ENCODE measurements at places on chromosomes 3 and 15.

DNA sequence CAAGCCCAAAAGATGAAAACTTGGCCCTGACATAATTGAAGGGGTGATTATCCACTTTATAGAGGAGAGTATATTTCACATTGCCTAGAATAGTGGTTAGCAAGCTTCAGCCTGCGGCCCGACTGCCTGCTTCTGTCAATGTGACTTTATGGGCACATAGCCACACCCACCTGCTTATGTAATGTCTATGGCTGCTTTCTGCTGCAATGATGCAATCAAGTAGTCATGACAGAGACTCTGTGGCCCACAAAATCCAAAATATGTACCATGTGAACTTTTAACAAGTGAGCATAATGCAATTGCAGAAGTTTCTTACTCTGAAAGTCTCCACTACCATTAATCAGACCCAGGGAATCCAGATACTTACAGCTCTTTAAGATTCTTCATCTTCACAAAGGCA, 103.1 kb downstream of the LRIG1 start:
- DNase-seq, result no peak

- no peak for DNase-seq
Measured at GRCh38 chr3:78351334-78351733, 1311.4 kb downstream of the ROBO2 start.

- no peak for DNase-seq
Measured at GRCh38 chr15:29480949-29481348, 211.3 kb upstream of the NSMCE3 start.

DNA sequence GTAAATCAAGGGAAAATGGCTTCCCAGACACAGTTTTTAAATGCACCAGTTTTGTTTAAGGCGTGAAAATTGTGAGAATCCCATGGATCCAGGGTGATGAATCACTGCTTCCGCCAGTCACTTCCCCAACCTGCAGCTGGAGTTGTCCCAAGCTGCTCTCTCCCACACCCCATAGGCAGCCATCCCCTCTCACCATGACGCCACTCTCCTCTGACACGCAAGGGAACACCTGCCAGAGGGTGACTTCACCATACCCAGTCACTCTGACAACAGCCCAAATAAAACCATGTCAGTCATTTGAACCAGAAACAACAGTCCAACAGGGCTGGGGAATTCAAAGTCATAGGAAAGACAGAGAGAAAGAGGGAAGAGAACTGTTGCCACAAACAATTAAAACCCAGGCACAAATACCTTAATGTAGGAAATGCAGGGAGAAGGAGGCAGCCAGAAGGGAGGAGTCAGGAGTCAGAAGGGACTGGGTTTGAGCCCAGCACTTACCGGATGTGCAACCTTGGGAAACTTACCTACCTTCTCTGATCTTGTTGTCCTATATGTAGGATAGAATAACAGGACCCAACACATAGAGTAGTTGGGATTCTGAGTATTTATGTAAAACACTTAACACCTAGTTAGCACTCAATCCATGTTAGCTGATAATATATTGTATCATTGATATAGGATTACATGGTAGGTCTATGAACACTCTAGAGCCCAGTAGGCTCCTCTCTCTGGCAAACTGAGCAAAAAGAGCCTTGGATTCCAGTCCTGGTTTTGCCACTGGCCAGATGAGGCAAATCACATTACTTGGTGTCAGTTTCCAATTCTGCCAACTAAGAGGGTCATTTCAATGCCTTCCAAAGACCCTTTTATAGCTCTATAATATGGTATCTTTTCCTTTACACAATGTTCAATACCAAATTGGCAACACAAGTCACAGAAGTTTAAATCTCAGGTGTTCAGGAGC, 326.3 kb upstream of the ICE2 start:
- DNase-seq, result no peak

DNA sequence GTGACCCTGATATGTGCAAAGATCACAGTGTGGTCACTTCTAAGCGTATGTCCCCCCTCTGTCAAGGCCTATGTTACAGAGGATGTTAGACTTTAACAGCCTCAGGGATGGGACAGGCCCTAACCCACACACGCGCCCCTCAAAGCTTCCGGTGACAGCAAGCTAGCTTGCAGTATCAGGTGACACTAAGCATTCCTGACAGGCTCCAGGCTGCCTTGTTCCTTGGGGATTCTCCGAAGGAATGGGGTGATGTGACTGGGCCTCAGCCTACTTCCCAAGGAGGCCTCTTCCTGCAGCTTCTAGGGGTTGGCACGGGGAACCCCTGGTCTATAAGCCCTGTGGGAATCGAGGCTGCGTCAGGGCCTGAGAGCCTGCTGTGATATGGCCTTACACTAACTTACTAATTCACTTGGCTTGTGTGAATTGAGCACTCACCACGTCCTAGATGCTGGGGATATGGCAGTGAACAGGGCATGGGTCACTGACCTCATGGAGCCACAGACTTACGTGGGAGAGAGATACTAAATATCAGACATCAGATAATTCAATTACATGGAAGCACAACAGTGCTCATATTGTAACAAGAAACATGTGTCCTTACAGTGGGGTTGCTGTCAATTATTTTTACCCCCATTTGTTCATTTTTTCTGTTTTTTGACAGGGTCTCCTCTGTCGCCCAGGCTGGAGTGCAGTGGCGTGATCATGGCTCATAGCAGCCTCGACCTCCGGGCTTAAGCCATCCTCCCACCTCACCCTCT, 11.4 kb upstream of the SPTBN5 start:
- no peak for DNase-seq

- no peak for DNase-seq
Measured at GRCh38 chr15:40340740-40341400, at the start of gene CCDC9B. TSS of gene CCDC9B (minus strand) at chr15:40340939. CDS start at chr15:40340819, 120 bp downstream.

DNA sequence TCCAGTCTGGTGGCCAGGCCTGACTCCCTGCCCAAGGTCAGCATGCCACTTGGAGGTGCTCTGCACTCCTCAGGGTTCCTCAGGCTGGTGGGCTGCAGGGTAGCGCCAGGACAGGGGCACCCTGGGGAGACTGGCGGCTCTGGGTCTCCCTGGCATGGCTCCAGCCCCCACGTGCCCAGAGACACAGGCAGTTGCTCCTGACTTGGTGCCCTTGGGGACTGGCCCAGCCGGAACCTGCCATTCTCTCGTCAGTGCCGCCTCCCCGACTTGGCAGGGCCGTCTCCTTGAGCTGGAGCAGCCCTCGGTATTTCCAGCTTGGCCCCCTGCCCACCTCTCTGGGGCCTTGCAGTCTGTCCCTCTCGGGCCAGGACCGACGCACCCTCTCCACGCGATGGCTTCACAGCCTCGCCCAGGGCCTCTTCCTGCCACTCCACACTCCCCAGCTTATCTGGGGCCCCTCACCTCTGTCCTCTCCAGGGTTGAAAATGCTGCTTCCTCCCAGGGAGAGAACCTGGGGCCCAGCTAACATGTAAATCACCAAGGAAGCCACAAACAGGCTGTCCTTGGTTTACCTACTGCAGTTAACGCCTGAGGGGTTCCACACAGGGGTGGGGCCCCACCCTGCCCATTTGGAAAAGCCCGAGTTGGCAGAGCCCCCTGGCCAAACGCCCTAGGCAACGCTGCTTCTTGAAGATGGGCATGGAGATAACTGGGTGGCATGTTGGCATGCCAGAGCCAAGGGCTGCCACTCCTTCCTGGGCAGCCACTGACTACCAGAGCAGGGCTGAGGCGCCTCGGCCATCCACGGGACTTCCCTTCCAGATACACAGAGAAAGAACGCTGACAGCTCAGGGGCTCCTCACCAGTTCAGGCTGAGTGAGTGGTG, 61.4 kb downstream of the SMAD6 start:
- DNase-seq, result no peak

- no peak for DNase-seq
Measured at GRCh38 chr3:190810957-190811356, 51.5 kb downstream of the GMNC start.

- peak; percentile 44 for DNase-seq
Measured at GRCh38 chr3:16509721-16510619, 3.5 kb downstream of the RFTN1 start.

DNA sequence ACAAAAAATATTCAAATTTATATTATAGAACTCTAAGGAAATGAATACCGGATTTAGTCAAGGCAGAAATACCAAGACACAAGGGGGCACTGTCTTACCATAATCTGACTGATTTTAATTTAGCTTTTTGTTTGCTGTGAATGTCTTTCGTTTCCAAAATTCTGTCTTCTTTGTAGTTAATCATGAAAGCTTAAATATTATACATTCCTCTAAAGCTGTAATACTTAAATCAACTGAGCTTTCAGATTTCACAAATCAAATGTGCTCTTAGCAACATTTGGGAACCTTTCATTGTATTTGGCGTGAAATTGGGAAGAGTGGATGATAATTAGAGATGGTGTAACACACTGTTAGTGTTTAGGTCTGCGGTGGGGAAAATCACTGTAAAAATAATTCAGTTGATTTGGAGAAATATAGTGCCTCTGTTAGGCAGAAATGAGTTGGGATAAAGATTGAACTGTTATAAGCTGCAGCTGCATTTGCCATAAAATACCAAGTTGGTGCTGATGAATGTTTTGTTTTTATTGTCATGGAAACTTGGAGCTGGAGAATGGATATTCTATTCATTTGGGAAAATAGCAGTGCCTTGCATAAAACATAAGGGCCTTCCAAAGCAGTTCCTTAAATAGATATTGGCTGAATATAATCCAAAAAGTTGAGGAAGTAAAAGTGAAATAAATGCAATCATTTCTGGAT, 228.2 kb downstream of the TCF12 start:
- DNase-seq, result peak; percentile 40

DNA sequence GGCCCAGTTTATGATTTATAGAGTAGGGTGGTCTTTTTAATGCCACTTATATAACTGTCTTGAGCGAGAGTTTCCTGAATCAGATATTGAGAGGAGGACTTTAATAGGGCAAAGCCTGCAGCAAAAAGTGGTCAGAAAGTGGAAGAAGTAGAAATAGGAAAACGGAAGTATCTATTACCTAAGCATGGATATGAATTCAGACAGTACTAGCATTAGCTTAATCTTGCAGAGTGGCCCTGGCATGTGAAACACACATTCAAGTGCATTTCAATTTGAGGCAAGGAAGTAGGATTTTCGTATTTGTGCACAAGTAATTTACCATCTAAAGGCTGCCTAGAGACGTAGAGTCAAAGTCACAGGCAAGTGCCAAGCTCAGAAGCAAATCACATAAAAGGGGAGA, 622.3 kb downstream of the DIPK2A start:
- no peak for DNase-seq

DNA sequence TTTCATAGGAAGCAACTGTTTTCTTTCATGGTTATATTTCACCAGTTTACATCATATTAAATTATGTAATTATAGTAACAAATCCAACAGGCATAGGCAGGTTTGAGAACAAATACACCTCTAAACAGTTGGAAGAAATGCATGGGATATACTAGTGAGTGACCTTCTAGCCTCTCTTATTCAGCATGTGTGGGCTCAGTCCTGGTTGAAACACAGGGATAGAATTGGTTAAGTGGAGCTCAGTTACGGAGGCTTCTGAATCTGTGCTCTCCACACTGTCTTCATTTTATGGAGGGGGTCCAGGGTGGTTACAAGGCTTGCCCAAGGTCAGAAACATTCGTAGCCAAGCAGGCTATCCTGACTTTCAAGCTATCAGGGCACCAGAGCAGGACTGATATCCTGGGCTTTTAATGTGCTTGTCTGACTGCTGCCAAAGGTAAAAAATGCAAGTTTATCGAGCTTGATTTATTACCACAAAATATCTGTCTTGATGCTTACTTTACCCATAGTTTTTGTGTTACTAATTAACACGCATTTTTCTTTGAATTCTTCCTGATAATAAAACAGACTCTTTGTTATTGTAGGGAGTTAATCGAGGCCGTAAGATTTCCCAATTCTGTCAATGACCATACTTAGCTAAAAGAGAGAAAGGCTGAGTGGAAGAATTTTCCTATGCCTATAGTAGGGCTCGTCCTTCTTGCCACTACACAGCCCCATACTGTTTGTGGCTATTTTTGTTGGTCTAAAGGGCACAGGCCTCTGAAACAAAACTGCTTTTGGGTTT, 89.6 kb downstream of the FILIP1L start:
- DNase-seq, result no peak

- DNase-seq, result no peak
Measured at GRCh38 chr3:189838291-189838690, 207.1 kb downstream of the TP63 start.

DNA sequence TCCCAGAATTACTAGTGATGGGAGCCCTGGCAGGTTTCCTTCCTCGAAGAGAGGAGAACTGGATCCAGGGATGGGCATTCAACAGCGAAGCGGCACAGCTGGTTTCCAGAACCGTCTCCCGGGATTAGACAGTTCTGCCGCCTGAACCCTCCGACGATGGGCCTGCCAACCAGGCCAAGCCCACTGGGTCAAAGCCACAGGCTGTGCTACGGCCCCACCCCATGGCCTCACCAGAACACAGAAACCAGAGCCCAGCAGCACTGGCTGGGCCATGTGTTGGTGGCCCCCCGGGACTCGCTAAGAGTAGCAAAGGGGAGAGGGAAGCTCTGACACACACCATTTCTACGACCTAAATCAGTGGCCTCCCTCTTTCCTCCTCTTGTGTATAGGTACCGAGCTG, 2.2 kb downstream of the C15orf62 start:
- DNase-seq, result no peak

DNA sequence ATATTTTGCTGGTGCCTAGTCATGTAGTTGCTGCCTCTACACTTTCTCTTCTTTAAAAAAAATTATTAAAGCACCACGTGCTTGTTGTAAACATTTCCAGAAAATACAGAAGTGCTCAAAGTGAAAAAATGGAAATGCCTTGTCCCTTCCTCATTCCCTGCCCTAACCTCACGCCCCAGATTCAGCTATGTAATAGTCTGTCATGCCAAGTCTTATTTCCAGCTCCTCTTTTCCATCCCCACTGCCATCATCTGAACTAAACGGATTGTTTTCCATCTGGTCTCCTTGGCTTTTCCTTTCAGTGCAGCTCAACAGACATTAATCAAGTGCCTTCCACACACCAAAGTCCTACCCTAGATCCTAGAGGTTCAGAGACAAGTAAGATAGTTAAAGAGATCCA, 15.5 kb downstream of the ZNF774 start:
- no peak for DNase-seq

- no peak for DNase-seq
Measured at GRCh38 chr3:126345641-126346460, 11.4 kb downstream of the KLF15 start.

All from activated CD4-positive, alpha-beta T cell treated with anti-CD3 and anti-CD28 coated beads, Interleukin-2, amount 50 U/mL, for 16 hours (primary cell).